ENCODE measurements at places on chromosomes 12 and 14. TPM values are rescaled to one million over a fixed set of nuclear protein-coding genes. Genes with fewer than 3 reads are reported as not detected.

Gene TCL1A
- 3.0 TPM for total RNA-seq

Gene GLS2
- total RNA-seq: 4.7 TPM

Gene COX8C
- not detected for total RNA-seq

Gene PMCH
- 0.68 TPM for total RNA-seq

Gene TBX3
- not detected for total RNA-seq

Gene HAL
- 0.58 TPM for total RNA-seq

Gene TMEM119
- total RNA-seq: 0.12 TPM

Gene GNG2
- 132 TPM for total RNA-seq

Gene DGLUCY
- total RNA-seq: 31.9 TPM

Gene GDF3
- total RNA-seq: not detected

Gene INSM2
- not detected for total RNA-seq

Gene WNT1
- total RNA-seq: not detected

Gene PGF
- not detected for total RNA-seq

Gene HOXC12
- not detected for total RNA-seq

Gene JAG2
- 2.3 TPM for total RNA-seq

All from activated naive CD8-positive, alpha-beta T cell treated with anti-CD3 and anti-CD28 coated beads for 36 hours (primary cell).